ENCODE measurements at places on chromosomes 1 and 21.

DNA sequence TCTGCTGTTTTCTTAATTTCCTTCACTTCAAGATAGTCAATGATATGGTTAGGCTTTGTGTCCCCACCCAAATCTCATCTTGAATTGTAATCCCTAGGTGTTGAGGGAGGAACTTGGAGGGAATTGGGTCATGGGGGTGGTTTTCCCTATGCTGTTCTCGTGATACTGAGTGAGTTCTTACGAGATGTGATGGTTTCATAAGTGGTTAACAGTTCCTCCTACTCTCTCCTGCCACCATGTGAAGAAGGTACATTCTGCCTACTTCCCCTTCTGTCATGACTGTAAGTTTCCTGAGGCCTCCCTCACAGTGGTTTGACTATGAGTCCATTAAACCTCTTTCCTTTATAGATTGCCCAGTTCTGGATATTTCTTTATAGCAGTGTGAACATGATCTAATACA lies 74.0 kb upstream of the SAMSN1 start:
- no peak for DNase-seq

DNA sequence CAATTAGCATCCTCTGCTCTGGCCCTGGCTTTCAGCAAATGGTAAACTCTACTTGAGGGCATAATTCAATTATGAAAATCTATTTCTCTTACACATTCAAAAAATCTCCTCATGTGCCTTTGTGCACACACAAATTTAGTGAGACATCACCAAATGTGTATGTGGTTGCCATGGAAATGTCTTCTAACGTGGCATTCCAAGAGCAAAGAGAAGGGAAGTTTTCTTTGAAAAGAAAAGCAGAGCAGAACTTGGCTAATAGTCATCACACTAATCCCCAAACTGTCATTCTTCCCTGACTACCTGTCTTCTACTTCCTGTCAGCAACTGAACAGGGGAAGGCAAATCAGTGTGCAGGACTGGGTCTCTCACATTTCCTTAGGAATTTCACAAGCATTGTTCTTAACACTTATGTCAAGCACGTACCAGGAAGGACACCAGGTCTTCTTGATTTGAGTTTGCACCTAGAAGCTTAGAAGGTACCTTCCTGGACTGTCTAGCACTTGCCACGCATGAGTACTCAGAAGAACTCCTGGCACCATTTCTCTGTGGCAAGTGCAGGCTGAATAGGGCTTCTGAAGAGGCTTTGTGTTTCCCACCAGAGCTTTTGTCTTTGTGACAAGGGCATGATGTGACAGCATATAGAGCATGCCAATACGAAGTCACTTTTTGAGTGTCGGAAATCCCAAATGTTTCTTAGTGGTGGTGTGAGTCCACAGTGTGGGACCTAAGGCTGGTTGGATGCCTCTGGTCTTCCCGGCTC lies 32.3 kb downstream of the MAN1C1 start:
- no peak for DNase-seq

- no peak for DNase-seq
Observed at GRCh38 chr1:119834990-119835389, 23.7 kb upstream of the REG4 start.

- DNase-seq: no peak
Observed at GRCh38 chr1:91007827-91008226, 14.0 kb downstream of the ZNF644 start.

All from cortex of kidney (tissue), 1 donor.